ENCODE measurements at places on chromosomes 5 and 9.

- no peak for DNase-seq
These were observed 790.6 kb upstream of the TYRP1 start for GRCh38 chr9:11902610-11903009.

GRCh38 chr5:141805874-141806595 is 72.2 kb downstream of the PCDH1 start:
- DNase-seq: no peak

DNA sequence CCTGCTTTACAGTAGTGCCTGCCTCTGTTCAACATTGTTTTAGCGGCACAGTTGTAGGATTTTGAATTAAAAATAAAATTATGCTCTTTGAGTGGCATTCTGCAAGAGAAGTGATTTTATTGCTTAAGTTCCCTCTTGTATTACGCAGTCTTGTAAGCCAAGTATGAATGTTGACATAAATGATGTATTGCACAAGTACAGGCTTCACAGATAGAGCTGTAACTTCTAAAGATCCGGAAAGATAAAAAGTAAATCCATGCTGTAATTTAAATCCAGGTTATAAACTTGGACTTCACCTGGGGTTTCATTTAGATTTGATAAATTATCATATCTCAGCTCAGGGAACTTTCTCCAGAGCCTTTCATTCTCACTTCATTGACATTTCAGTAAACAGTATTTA is 1114.7 kb downstream of the PTPRD start:
- DNase-seq: no peak

DNA sequence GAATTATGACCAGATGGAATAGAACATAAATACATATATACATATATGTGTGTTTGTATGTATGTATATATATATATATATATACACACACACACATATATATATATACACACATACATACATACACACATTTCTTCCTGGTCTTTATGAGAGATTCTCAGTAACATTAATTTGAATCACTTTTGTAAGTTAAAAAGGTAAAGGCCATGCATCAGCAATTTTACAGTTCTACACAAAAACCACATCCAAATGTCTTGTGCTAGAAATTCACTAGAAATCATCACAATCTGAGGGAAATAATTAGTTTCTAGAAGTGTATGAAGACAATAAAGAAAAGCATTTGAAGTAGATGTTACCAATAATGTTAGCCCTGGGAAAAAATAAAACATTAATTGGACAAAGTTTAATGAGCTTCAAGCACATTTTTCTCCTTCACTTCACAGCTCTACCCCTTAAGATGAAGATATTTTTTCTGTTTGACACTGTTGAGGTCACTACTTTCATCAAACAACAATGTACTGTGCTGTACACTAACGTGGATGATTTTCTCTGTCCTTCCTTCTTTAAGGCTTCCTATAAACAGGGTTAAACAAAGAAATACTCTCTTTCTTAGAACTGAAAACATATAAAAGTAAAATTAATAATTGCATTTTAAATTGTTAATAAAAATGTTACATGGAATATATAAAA is 189.2 kb upstream of the NR4A3 start:
- DNase-seq: no peak

DNA sequence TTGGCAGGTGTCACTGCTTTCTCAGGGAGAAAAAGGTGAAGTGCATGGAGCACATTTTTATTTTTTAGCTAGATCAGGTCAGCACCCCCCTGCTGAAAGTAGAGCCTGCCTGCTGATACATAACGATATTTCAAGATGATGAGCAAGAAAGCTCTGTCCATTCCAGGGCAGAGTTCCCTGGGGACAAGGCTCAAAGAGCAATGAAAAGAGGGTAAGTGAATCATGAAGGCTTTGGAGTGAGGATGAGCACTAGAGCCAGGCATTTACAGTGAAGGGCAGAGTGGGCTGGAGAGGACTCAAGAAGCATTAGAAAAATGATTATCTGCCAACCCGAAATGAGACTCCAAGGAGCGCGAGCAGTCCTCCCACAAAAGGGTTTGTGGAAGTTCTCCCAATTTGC is 345.7 kb downstream of the TLE4 start:
- no peak for DNase-seq

DNA sequence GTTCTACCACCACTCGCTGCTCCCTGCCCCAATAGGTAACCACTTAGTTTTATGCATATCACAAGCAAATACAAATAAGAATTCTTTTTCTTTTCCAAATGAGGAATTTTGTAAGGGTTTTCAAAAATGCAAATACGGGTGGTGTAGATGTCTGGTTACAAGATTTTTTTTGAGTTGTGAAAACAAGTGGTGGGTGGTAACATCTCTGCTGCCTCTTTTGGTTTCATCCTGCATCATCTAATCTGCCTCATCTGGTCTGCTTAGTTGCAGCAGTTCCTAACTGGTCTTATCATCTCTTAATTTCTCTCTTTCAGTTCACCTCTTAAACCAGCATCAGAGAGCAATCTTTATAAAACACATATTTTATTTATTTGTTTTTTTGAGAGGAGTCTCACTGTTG is 5.3 kb downstream of the NFX1 start:
- DNase-seq: no peak

DNA sequence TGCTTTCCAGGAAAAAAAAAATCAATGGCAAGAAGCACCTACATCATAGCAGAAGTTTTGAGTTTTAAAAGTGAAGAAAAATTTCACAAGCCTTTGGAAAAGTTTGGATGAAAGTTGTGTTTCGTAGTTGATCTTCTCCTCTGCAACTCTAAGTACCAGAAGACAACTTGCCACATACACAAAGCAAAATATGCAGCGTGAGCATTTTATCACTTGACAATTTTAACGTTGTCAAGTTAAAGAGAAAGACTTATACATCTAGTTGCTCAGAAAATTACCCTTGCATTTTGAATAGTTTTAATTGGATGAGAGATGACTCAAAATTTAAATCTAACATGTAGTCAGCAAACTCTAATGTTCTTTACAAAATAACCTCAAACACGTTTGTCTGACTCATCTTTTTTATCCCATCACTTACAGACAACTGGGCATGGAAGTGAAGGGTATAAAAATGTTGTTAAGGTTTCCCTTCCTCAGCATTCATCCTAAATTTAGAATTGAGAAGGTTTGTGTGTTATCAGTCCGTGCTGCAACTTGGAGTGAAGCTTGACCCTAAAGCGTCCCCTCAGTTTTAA is 213.4 kb downstream of the MARCHF11 start:
- no peak for DNase-seq

DNA sequence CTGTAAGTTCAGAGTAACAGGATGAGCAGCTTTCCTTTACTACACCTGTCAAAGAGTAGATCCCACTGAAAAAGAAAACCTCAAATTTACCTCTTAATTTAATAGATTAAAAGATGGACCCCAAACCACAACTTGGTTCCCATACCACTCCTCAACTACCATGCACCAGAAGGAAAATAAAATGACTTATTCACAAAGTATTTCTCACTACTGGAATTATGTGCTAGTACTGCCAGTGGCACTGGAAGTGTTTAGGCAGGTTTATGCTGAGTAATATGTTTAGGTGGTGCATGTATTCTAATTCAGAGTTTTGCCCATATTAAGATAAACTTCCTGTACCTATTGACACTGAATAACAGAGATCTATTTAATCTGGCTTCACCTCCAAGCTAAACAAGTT is 6.6 kb downstream of the PLK2 start:
- DNase-seq: no peak

GRCh38 chr9:106868565-106868964 is 5.6 kb downstream of the ZNF462 start:
- no peak for DNase-seq

Measured in CD14-positive monocyte (primary cell).